ENCODE measurements at places on chromosomes 16 and 17. TPM values are rescaled to one million over a fixed set of nuclear protein-coding genes. Genes with fewer than 3 reads are reported as not detected.

GRCh38 chr17:81184555-81184954 is 18.5 kb upstream of the AATK start:
- no peak for DNase-seq

The KRT33A gene
- total RNA-seq = not detected

DNA sequence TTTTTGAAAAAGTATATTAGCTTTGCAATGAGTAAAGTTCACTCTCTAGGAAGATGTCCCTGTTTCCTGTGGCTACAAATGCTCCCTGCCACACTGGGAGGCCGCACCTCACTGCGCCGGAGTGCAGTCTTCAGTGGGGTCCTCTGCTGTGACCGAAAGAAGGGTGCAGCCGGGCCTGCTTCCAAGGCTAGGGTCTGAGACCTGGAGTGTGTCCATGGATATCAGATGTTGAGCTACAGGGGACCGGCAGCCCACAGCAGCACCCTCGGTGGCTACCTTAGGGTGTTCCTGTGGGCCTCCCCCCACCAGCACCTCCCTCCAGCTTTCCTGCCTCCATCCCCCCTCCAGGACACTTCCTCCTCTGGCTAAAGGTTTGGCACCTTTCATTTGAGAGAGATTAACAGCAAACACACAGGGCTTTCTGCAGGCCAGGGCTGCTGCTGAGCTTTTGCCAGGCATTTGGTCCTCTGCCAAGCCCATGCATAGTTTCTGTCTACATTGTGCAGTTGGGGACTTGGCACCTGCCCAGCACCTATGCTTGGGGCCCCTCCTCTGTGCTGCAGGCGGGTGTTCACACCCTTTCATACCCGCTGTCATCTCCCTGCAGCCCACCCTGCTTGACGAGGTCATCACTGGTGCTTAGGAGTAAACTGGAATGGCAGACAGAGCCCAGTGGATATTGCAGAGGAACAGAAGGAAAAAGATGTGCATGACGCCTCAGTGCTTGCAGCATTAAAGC is 33.8 kb upstream of the CRISPLD2 start:
- DNase-seq = peak; percentile 40

The AGRP gene
- total RNA-seq = not detected

GRCh38 chr16:81544700-81545271 is 100.2 kb downstream of the CMIP start:
- DNase-seq = no peak

DNA sequence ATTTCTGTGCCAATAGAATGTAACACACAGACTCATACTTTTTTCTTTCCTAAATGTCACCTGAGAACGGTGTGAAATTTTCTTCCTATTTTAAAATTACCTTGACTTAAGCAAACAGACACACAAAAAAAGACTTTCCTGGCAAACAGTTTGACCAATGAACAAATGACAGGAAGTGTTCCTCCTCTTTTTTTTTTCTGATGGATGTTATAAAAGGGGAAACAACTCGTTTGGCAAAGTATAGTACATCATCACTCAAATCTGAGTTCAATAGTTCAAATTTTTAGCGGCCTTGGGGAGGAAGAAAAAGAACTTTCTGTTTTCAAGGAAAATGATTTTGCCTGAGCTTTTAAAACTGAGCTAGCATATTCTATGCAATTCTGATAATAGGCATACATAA is 19.8 kb downstream of the HS3ST3A1 start:
- DNase-seq = no peak

DNA sequence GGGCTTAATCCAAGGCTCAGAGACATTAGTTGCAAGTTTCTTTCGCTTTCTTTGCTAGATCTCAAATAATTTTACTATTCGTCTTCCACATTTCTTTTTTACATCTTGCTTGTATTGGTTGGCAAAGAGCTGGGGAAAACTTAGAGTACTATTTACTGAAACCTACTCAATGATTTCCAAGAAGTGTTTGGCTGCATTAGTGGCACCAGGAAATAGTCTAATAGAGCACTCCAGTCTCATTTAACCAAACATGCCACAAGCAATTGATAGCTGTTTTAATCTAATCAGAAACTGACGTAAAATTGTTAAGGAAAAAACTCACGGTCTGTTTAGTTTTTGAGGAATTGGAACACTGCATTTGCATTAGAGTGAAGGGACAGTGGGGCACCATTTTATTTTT is 29.0 kb downstream of the NUP93 start:
- DNase-seq = no peak

Measured in dermis blood vessel endothelial cell (primary cell).